WTC11 (cell line): ENCODE measurements at places on chromosomes 12 and 14.

DNA sequence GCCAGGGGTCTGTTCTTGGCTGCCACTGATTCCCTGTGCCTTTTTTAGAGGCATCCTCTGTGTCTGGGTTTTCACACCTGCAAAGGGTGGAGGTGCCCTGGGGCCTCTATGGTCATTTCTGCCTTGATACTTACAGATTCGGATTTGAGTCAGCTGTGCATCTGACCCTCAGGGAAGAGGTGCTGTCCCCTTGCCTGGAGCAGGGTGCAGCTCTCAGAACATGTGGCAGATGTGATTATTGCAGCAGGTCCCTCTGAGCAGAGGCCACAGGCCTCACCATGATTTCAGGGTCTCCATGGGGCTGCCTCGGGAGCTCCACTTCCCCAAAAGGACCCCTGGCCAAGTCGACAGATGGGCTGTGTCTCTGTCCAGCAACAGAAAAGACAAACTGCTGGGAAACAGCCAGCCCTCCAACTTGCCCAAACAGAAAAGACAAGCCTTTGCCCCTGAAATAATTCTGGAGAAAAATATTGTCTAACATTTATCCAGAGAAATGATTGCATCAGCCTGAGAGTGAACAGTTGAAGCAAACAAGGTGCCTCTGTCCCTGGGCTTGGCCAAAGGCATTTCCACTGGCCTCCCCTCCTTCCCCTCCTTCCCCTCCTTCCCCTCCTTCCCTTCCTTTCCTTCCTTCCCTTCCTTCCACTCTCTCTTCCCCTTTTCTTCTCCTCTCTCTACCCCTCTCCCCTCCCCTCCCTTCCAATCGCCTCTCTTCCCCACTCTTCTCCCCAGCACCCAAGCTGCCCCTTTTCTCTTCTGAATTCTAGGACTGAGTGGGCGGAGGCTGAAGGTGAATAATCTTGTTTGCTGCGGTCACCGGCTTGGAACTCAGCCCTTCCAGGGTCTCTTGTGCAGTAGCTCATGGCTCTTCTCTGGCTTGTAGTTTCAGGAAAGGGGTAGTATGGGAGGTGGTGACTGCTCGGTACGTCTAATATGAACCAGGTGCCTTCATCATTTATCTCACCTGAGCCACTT lies 676 bp downstream of the SERPINA3 start:
- no peak for DNase-seq

- DNase-seq, result no peak
These were observed 119.9 kb upstream of the PLEKHG7 start for GRCh38 chr12:92582893-92583292.

GRCh38 chr12:110353211-110353965 lies 50.1 kb downstream of the ANAPC7 start:
- no peak for DNase-seq

DNA sequence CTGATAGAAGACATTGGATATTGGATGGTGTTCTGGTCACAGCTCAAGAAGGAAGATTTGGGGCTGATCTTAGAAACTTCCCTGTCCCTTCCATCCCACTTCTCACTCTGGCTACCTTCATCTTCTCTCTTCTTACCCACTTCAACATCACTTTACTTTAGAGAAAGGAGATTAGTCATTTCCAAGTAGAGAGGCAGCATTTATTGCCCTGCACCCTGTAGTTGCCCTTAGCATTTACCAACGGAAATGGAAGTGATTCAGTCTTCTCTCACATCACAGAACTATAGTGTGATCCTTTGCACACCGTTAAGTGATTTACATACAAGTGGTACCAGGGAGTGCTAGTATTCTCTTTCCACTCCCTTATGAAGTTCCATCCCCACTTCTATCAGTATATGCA lies 52.4 kb downstream of the PHLDA1 start:
- no peak for DNase-seq

- no peak for DNase-seq
These were observed 6.7 kb downstream of the PAPOLA start for GRCh38 chr14:96508900-96509299.

- DNase-seq, result no peak
These were observed 17.2 kb downstream of the NAV3 start for GRCh38 chr12:77847680-77848431.

DNA sequence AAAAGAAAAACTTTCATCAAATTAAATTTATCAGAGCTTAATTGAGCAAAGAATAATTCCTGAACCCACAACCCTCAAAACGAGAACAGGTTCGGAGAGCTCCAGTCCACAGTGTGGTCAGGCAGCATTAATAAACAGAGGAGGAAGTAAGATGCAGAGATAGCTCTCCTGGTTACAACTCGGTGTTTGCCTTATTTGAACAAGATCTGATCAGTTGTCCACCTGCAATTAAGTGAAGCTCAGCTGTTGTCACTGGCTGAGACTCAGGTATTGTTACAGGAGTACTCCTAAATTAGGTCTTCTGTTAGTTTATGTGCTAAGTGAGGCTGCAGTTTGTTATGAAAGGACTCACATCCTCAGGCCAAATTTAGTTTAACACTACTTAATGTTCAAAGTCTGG lies 451.4 kb upstream of the PDE3A start:
- no peak for DNase-seq

GRCh38 chr14:68779761-68780323 lies 13.0 kb downstream of the ZFP36L1 start:
- no peak for DNase-seq

- DNase-seq, result peak; percentile 5
These were observed 22.5 kb upstream of the C14orf180 start for GRCh38 chr14:104557086-104557485.

GRCh38 chr14:68268719-68269118 lies 449.1 kb downstream of the RAD51B start:
- DNase-seq, result no peak

DNA sequence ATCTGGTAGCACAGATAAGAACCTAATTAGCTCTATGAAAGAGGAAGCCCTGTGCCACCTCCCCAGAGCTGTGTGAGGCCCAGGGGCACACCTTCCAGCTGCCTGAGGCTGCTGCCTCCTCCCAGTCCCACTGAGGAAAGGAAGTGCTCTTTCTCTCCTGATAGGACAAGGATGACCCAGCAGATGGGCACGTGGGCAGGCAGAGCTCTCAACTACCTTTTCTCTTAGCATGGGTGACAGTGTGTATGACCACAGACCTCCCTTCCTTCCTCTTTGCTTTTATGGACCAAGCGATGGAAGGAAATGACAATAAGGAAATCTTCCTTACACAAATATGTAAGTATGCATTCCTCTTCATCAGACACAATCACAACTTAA lies 127.6 kb upstream of the AMIGO2 start:
- no peak for DNase-seq
